ENCODE measurements at places on chromosomes 1 and 21.

GRCh38 chr1:94315552-94316116 lies 78.2 kb upstream of the ARHGAP29 start:
- no peak for DNase-seq

DNA sequence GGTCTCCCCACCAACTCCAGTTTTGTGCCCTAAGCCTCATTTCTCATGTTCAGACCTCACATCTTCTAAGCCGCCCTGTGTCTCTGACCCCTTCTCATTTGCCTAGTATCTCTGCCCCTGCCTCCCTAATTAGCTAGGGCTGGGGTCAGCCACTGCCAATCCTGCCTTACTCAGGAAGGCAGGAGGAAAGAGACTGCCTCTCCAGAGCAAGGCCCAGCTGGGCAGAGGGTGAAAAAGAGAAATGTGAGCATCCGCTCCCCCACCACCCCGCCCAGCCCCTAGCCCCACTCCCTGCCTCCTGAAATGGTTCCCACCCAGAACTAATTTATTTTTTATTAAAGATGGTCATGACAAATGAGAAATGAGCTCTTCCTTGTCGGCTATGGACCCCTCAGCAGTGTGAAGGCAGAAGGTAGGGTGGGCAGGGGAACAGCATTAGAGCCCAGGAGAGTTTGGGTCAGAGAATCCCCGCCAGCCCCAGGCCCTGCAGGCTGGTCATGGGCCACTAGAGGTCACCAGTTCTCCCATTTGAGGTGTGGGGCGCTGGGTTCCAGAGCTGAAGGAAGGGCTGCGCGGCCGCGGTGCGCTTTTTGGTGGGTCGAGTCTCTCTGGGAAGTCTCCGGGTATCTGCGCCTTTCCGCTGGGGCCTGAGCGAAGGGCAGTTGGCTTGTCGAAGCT lies 11.5 kb downstream of the ADAMTSL4 start:
- DNase-seq = peak; percentile 89

DNA sequence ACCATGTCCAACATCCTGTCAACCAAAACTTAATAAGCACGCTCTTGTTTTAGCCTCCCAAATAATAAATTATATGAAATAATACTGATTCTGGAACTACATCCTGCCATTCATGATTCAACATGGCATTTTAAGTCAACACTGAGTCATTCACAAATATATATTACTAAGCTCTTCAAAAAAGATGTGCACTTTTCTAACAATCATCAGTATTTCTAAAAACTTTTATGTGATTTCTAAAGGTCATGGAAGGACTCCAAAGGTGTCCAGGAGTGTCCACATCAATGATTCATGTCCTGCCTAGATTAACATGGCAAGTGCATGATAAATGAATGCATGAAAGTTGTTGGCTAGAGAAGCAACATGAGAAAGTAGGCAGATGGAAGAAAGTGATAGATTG lies 51.6 kb downstream of the NEGR1 start:
- DNase-seq = no peak

- DNase-seq = no peak
Measured at GRCh38 chr21:33151941-33152731, 77.6 kb upstream of the IFNAR2 start.

- DNase-seq = no peak
Measured at GRCh38 chr1:64184003-64184440, 19.4 kb upstream of the UBE2U start.

- no peak for DNase-seq
Measured at GRCh38 chr21:41745971-41746743, 20.7 kb downstream of the RIPK4 start.

GRCh38 chr1:7842517-7842916 lies 10.3 kb downstream of the UTS2 start:
- DNase-seq = no peak

GRCh38 chr1:108200687-108201051 lies 526 bp upstream of the SLC25A24 start:
- DNase-seq = no peak

GRCh38 chr1:157073944-157074685 lies 25.5 kb downstream of the ETV3L start:
- DNase-seq = no peak

DNA sequence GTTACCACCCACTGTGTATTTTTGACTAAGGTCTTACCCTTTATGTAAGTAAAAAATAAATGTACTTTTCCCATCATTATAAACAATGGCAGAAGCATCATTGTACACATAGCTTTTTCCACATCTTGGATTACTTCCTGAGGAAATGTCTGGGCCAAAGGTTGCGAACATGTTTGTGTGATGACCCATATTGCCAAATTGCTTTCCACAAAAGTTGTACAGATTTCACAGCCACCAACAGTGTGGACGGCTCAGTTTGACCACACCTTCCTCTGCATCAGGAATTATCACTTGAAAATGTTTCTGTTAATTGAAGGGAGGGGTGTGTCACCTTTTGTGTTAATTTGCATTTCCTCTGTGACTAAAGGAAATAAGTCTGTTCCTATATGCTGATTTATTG lies 25.7 kb downstream of the AKNAD1 start:
- no peak for DNase-seq

DNA sequence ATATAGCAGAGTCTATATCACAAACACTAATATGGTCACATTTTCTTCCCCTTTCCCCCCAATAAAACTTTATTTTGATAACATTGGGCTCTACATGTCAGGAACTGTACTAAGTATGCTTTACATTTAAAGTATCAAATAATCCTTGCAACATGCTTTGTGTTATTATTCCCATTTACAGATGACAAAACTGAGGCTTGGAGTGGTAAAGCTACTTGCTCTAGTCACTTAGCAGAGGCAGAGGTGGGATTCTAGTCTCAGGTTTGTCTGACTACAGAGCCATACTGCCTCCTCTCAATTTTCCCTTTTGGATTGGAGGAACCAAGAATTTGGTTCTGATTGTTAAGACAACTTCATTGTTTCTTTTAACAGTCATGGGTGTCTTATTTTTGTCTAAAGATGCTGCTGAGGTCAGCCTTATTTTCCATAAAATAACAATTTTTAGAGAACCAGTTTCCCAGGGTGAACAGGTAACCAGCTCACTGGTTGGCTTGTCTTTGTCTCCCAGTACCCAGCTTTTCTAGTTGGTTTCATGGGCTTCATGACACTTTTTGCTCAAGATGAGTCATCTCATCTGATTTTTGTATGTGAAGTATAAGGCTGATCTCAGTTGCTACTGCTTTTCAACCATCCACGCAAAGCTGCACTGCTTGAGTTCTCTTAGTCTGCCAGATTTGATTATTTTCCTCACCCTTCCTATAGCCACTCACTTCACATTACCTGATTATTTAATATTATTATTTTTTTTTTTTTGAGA lies 81.0 kb upstream of the ARID1A start:
- no peak for DNase-seq

- no peak for DNase-seq
Measured at GRCh38 chr1:111963985-111964738, 25.3 kb downstream of the KCND3 start.

DNA sequence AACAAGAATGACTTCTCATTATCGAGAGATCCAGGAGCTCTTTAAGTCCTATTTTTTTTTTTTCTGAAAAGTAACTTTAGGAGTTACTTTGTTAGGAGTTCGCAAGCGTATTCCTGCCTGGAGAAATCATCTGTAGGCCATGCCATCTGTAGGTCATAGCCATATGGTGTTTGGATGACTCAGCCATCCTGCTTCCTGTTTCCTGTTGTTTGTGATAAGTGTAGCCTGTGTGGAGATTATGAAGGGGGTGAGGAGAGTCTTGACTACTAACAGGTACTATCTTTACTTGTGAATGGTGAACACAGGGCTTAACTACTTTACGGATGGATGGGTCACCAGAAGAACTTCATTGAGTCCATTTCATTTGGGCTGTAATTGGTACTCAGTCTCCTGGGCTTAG lies 327.2 kb downstream of the PTPRU start:
- no peak for DNase-seq

DNA sequence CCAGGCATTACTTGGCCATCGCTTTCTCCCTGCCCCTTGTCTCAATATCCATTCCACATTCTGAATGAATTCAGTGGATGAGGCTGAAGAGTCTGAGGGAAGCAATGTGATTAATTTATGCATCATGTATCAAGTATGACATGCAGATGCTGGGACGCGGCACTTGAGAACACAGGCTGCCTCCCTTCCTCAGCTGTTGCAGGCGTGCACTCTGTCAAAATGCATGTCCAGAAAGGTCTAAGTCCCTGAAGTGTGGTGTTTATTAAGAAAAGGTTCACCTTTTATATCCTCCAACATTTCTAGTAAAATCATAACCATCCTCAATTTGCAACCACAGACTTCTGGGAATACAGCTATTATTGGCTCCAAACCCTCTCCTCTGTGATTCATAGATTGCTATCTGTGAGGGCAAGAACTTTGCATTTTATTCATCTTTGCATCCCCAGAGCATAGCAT lies 22.6 kb upstream of the RAB3GAP2 start:
- no peak for DNase-seq

DNA sequence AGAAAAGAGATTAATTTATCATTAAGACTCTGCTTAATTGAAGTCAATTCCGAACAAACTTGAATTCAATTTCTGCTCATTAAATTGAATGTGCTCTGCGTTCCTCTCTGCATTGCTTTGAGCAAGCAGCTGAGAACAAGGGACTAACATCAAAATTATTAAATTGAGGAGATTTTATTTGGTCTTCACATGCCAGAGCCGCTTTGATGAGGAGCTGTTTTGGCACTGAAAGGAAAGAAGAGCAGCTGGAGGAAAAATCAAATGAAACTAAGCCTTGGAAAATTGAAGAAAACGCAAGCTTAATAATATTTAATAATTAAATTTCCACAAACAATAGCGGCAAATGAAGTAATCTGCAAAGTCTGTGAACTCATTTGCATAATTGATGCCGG lies 222.0 kb upstream of the PKN2 start:
- no peak for DNase-seq

- DNase-seq = no peak
Measured at GRCh38 chr21:29887313-29888009, 52.3 kb downstream of the GRIK1 start.
